ENCODE measurements at places on chromosomes 11 and 22.

DNA sequence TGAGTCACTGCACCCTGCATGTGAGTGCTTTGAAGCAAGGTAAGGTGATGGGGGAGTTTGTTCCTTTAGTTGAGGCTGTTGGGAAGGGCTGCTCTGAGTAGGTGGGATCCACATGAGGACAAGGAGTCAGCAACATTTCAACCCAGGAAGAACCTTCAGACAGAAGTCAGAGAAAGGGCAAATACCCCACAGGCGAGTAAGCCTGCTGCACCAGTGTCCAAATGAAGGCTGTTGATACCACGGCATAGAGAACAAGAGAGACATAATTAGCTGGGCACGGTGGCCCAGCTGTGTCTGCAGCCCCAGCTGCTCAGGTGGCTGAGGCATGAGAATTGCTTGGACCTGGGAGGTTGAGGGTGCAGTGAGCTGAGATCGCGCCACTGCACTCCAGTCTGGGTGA is 54.3 kb upstream of the CLMP start:
- peak; percentile 23 for DNase-seq

GRCh38 chr11:62980133-62980760 is 4.5 kb downstream of the SLC22A6 start:
- no peak for DNase-seq

- peak; percentile 61 for DNase-seq
These were observed 15.7 kb upstream of the SPTBN2 start for GRCh38 chr11:66744485-66745355.

GRCh38 chr11:43987384-43988039 is 45.1 kb downstream of the C11orf96 start:
- peak; percentile 70 for DNase-seq

DNA sequence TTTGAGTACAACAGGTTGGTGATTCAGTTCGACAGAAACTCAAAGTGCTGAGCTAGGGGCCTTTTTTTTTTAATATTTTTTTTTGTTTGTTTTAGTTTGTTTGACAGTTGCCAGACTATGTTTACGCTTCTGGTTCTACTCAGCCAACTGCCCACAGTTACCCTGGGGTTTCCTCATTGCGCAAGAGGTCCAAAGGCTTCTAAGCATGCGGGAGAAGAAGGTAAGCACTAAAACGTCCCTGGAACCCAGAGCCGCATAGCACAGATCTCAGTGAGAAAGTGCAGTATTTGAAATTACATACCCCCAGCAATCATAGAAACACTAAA is 649 bp downstream of the PRRG4 start:
- no peak for DNase-seq

DNA sequence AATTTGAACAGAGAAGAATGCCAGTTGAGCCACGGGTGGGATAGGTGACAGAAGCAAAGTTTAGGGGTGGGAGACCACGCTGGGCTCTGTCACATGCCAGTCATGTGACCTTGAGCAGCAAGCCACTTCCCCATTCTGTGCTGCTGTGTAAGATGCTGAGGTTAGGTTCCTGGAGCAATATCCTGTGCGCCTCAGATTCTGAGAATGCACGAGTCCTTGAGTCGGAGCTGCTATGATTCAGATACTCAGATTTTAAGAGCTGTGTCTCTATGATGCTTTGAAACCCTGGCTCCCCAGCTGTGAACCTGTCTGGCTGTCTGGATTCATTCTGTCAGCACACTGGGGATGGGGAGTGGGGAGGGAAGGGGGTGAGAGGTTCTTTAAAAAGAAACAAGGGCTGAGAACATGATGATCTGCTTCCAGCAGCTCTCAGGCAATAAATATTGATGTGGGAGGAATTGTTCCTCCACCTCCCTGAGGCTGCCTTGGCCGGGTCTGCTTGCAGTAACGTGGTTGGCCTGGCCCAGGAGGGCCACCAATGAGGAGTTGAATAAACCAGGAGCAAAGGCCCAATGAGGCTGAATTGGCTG is 24.0 kb downstream of the SLCO2B1 start:
- peak; percentile 49 for DNase-seq

GRCh38 chr11:73141309-73142127 is 600 bp downstream of the FCHSD2 start:
- DNase-seq = peak; percentile 57

DNA sequence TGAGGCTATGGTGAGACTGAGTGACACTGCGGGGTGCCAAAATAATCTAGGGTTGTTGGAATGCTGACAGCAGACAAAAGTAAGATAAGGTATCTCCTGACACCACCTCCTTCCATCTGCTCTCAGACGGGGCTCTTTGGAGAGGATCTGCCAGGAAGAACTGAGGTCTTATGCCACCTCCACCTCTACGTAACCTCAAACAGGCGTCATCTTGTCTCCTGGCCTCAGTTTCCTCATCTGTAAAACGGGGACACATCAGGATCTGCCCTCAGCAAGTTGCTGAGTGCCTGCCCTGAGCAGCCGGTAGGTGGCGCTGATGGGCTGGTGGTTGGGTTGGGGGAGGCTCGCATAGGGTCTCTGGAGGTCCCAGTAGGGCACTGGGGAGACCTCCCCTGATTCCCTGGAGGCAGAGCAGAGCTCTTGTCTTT is 1.7 kb upstream of the MYEOV start:
- DNase-seq = no peak

- DNase-seq = no peak
These were observed 6.3 kb downstream of the SLC39A13 start for GRCh38 chr11:47414685-47415070.

- DNase-seq = no peak
These were observed 96.2 kb downstream of the PDE2A start for GRCh38 chr11:72578051-72578450.

DNA sequence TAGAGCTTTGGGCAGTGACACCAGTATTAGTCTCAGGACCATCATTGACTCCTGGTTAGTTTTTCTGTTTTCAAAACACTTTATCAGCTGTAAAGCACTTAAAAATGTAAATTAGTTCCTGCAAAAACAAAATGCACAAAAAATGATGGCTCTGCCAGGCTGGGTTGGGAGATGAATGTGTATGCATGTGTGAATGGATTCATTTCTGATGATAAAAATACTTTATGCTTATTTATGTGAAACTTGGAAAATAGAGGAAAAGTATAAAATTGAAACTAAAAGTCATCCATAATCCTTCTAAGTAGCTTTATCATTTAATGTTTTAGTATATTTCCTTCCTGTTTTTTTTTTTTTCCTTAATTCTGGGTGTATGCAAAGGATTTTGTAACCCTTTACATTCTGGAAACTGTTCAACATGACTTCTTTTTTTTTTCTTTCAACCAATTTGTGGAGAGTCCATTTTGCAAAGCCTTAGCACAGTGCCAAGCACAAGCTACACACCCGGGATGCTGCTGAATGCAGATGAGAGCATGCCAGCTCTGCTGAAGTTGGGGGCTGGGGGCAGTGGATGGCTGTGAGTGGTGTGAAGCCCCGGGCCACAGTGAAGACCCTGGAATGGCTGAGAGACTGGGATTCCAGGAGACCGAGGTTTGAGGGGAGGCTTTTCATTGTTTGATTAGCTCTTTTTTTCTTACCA is 37.6 kb downstream of the PTPRJ start:
- DNase-seq = no peak

GRCh38 chr22:37244114-37244921 is at the start of gene RAC2:
TSS of gene RAC2 (minus strand) at chr22:37244269. CDS start at chr22:37244148, 121 bp downstream.
- DNase-seq = no peak

- no peak for DNase-seq
These were observed 48.4 kb upstream of the POLD3 start for GRCh38 chr11:74543991-74544390.

DNA sequence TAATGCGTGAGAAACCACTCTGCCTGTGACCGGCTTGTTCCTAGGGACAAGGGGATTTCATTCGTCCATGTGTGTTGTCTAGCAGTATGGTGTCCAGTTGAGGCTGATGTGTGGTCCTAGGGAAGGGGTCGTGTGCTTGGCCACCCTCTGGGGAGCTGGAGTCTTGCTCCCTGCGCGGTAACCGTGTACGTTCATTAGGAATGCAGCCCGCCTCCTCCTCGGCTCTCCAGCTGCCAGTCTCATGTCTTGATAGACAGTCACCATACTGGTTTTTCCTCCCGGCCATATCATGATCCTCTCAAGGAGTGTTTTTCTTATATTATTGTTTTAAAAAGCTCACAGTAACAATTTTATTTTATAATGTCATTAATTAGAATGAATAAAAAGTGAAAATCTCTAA is 5.9 kb downstream of the CTTN start:
- DNase-seq = no peak

GRCh38 chr22:50072167-50072555 is 13.1 kb downstream of the MLC1 start:
- no peak for DNase-seq

DNA sequence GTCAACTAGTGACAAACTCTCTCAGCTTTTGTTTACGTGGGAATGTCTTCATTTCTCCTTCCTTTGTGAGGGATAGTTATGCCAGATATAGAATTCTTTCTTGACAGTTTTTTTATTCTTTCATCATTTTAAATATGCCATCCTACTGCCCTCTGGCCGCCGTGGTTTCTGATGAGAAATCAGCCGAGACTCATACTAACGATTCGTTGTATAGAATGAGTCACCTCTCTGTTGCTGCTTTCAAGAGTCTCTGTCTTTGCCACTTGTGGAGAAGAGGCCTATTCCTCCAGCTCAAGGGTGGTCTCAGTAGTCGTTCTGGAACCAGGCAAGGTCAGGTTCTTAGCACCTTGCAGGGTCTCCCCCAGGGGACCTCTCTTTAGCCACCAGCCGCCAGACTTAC is 8.0 kb downstream of the MYO7A start:
- DNase-seq = peak; percentile 65

GRCh38 chr11:3920148-3920852 is 64.8 kb downstream of the STIM1 start:
- peak; percentile 79 for DNase-seq

GRCh38 chr22:48883211-48883960 is 944.3 kb downstream of the BRD1 start:
- DNase-seq = no peak

DNA sequence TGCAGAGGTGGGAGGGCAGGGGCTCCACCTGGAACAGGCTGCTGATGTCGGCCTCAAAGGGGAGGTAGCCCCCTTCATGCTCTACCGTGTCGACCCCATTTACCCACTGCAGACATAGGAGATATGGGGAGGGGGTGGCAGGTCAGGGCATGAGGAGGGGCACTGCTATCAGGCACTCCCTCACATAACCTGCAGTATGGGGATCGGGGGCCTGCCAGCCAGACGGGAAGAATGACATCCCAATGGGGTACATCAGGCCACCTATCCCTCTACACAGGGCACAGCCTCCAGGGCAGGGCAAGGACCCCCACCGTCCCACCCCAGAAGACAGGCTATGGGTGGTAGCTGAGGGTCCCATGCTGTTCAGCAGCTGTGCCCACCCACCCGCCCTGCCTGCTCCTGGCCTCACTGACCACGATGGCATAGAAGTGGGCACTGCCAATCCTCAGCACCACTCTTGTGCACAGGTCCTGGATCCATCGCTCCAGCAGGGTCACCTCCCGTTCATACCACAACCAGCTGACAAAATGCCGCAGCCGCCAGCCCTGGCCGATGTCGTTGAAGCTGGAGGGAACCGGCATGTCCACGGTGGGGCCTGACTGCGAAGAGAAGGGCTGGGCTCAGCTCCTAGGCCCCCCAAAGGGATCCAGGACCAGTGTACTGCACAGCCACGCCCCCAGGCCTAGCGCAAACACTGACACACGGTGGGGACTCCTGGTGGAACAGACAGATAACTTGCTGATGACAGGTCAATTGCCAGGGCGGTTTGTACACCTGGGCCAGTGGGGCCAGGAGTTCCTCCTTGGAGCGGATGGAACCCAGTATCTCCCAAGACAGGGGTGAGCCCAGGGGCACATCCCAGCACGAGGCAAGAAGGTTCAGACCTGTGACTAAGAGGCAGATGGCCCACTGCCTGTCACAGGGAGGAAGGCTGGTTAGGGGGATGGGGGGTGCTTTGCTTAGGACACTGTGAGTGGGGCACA is 24.1 kb downstream of the RGL4 start:
- no peak for DNase-seq

- DNase-seq = no peak
These were observed 140.8 kb downstream of the SNX19 start for GRCh38 chr11:130775306-130776060.

- DNase-seq = no peak
These were observed 198.5 kb downstream of the BLID start for GRCh38 chr11:121917482-121917881.

GRCh38 chr11:99567334-99567956 is 546.7 kb downstream of the CNTN5 start:
- DNase-seq = no peak

- DNase-seq = no peak
These were observed 148.3 kb downstream of the PGR start for GRCh38 chr11:100981196-100981824.

DNA sequence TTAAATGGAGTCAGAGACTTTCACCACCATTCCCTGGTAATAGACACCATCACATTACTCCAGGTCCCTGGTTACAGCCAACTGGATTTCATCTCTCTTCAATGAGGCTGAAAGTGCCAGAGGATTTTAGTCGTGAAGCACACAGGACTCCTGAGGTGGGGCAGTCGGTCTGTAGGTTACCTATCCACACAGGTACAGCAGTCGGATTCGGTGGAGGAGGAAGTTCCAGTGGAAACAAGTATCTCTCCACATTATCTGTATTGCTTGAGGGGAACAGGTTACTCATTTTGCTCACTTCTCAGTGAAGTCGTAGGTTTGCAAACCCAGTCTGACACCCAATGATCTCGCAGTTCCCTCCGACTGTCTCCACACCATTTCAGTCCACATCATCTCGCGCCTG is 82.3 kb upstream of the TMEM45B start:
- no peak for DNase-seq

GRCh38 chr22:46299101-46299500 is 2.4 kb downstream of the GTSE1 start:
- no peak for DNase-seq

DNA sequence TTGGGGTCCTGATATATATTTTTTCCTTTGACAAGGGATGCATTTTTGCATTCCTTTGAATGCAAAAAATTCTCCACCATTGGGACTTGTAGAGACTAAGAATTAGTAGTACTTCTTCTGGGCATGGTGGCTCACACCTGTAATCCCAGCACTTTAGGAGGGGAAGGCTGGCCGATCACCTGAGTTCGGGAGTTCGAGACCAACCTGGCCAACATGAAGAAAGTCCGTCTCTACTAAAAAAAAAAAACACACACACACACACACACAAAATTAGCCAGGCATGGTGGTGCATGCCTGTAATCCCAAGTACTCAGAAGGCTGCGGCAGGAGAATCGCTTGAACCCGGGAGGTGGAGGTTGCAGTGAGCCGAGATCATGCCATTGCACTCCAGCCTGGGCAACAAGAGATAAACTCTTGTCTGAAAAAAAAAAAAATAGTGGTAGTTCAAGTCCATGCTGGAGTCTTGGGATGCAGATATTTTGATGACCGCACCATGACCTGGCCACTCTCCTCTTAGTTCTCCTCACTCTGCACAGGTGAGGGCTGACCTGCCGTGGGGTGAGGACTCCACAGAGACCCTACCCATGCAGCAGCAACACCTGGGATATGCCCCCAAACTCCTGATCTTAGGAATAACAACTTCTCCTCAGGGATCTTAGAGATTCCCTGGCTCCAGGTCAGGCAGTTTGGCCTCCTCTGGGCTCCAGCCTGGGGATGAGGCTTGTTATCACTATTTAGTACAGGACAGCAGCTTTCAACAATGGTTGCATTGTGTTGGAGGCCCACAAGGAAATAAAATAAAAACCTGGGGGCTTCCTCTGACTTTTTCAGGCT is 36.5 kb upstream of the TOP3B start:
- no peak for DNase-seq

All from HCEC 1CT (cell line).